Pancreas (tissue), 10 donors: ENCODE measurements at places on chromosomes 4 and X. TPM values are rescaled to one million over a fixed set of nuclear protein-coding genes. Genes with fewer than 3 reads are reported as not detected.

- H3K27me3 ChIP-seq: no peaks in the 10 kb centered on the region
- H3K27ac ChIP-seq: no peak overlapping the region
- no peaks in the 10 kb centered on the region for H3K4me1 ChIP-seq
- no peaks in the 10 kb centered on the region for H3K36me3 ChIP-seq
Observed at GRCh38 chrX:71998836-71999509, 88.3 kb downstream of the NHSL2 start.

DNA sequence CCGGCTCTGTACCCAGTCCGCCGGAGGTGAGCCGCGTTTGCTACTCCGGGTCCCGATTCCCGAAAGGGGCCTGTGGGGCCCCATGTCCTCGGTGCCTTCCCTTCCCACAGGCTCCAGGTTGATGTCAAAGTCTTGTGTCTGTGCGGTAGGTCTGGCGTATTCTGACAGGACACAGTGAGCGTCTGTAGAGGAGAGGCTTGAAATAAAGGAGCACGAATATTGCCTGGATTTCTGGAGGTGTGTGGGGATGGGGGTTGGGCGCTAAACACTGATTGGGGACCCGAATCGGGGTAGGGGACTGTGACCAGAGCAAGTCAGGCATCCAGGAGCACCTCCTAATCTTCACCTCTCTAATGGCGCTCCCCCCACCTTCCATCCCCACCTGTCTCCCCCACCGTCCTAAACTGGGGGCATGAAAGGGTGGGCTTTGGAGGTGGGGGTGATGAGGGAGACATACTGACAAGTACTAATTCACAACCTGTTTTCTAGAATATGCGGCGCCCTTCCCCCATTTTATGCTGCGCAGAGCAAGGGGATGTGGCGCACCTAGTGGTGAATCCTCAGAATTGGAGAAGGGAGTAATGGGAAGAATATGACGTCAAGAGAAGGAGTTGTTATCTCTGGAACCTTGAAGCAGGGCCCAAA, 855 bp downstream of the GPRASP2 start:
- DNase-seq: peak; percentile 67
- no peaks in the 10 kb centered on the region for H3K27me3 ChIP-seq
- peak overlapping the region; percentile 81 for H3K27ac ChIP-seq
- no peaks in the 10 kb centered on the region for H3K36me3 ChIP-seq
- no peaks in the 10 kb centered on the region for H3K4me1 ChIP-seq
- H3K4me3 ChIP-seq: peak overlapping the region; percentile 58

DNA sequence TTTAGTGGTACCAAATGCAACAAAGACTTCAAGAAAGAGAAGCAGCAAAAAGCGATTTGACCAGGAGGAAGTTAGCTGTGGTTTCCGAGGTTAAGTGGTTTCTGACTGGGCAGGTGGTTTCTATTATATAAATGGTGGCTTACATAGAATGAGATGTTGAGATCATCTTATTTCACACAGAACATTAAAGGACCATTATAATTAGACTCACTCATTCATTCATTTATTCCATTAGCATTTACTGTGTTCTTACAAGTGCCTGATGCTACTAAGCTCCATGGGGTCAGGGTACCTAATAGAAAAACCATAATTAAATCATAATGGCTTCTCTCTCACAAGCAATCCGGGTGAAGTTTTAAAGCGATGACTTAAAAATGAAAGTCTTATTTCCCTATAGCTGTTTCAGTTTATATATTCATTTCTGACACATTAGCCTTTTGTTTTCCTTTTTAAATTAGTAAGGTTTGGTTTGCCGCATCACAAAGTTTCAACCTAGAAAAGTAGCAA, 10.6 kb downstream of the TSPAN6 start:
- H3K27ac ChIP-seq: no peak overlapping the region
- no peaks in the 10 kb centered on the region for H3K27me3 ChIP-seq
- no peaks in the 10 kb centered on the region for H3K36me3 ChIP-seq
- H3K4me1 ChIP-seq: no peaks in the 10 kb centered on the region

DNA sequence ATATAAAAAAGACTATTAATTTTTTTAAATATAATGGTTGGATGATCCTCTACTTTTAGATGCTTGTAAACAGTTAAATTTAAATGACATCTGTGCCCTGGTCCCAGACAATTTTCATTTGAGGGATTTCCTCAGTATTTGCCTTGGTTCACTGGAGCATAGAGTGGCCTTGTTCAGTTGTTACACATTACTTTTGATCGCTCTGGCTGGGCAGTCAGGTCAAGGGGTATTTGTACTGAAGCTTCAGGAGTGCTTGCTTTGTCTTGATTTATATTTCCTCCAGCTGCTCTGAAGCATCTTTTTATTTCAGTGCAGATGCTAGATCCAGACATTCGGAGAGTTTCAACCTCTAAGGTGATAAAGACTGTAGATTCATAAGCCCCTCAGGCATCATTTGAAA, 50.0 kb downstream of the COMMD8 start:
- H3K4me3 ChIP-seq: no peak overlapping the region
- no peaks in the 10 kb centered on the region for H3K27me3 ChIP-seq
- H3K27ac ChIP-seq: no peak overlapping the region
- no peak for DNase-seq
- no peaks in the 10 kb centered on the region for H3K36me3 ChIP-seq
- H3K4me1 ChIP-seq: no peaks in the 10 kb centered on the region

GRCh38 chr4:153335665-153336064, 8.8 kb upstream of the MND1 start:
- no peak for DNase-seq
- no peaks in the 10 kb centered on the region for H3K27me3 ChIP-seq
- H3K4me1 ChIP-seq: no peaks in the 10 kb centered on the region
- H3K27ac ChIP-seq: no peak overlapping the region
- no peak overlapping the region for H3K4me3 ChIP-seq

DNA sequence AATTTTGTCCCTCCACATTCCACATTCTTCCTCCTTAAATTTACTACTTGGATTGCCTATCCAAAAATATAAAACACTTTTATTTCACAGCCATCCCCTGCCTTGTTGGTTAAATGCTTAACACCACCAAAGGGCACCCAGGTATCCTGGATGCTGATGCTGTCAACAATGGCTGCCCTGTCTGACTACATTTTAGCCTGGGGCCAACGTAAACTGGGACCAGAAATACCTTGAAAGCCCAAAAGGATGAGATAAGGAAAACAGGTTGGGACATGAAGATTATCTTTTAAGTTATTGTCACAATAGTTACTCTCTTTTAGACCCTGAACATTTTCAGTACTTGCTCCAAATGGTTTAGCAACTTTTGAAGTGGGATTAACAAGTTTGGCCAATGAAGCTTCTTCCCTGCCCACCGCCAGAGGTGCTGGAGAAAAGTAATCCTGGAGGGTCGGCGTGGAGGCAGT, 775 bp upstream of the YIPF6 start:
- H3K4me1 ChIP-seq: no peaks in the 10 kb centered on the region
- H3K36me3 ChIP-seq: no peaks in the 10 kb centered on the region
- DNase-seq: no peak
- H3K27me3 ChIP-seq: no peaks in the 10 kb centered on the region
- H3K27ac ChIP-seq: peak overlapping the region; percentile 93

DNA sequence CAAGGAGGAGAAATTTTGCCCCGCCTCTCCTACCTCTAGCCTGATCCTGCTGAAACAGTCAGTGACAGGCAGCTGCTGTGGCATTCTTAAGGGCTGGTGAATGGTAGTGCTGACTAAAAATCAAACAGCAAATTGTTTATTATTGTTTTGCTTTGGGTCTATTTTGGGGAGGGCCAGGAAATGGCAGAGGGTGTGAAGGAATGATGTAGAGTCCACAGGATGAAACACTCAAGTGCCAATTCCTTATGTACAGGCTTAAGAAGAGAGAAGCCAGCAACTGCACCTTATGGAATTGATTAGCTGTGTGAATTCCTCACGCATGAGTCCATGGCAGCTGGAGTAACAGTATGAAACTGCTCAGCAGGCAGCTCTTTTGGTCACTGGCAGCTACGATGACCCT, 39.7 kb downstream of the VEGFC start:
- H3K4me1 ChIP-seq: no peaks in the 10 kb centered on the region
- no peak for DNase-seq
- no peaks in the 10 kb centered on the region for H3K27me3 ChIP-seq
- no peak overlapping the region for H3K4me3 ChIP-seq

DNA sequence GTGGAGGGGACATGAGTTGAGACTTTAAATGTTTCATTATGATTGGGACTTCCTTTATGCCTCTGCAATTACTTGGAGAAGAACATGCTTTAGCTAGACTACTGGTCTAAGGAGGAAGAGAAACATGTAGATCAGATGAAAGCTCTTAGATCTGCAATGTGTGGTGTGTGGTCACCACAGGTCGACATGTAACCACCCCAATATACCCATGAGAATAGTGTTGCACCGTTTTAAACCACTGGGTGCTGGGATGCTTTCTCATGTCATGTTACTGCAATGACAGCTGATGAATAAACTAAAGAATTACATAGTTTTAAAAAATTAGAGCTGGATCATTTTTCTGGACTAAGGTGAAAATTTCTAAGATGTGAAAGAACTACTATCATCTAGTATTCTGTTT, 1039.7 kb downstream of the RAPGEF2 start:
- H3K36me3 ChIP-seq: no peaks in the 10 kb centered on the region
- no peak overlapping the region for H3K4me3 ChIP-seq
- H3K27me3 ChIP-seq: no peaks in the 10 kb centered on the region
- DNase-seq: no peak

- peaks cover 38% of the 10 kb centered on the region for H3K36me3 ChIP-seq
- DNase-seq: no peak
- no peaks in the 10 kb centered on the region for H3K27me3 ChIP-seq
- H3K4me3 ChIP-seq: no peak overlapping the region
Observed at GRCh38 chr4:87130985-87131703, 89.3 kb downstream of the KLHL8 start.

GRCh38 chr4:7540206-7540605, 105.5 kb upstream of the PSAPL1 start:
- no peak overlapping the region for H3K27ac ChIP-seq
- no peaks in the 10 kb centered on the region for H3K36me3 ChIP-seq
- H3K4me1 ChIP-seq: no peaks in the 10 kb centered on the region
- no peaks in the 10 kb centered on the region for H3K27me3 ChIP-seq
- no peak overlapping the region for H3K4me3 ChIP-seq
- no peak for DNase-seq

DNA sequence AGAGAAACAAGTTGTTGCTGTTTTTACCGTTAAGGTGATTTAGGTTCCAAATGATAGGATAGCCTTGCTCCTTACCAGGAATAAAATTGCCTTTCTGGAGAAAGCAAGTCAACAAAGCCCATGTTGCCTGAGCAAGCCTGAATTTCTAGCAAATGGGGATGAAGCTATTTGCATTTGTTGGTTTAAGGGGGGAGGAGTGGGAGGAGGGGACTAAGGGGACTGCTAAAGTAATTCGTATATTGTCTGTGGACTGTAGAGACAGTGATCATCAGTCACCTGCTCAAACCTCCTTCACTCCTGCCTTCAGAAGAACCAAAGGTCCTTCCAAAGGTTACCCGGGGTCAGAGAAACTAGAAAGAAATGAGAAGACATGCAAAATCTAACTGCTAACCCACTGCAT, 65.8 kb downstream of the SCML2 start:
- H3K27ac ChIP-seq: no peak overlapping the region
- H3K4me1 ChIP-seq: no peaks in the 10 kb centered on the region
- no peaks in the 10 kb centered on the region for H3K36me3 ChIP-seq
- H3K27me3 ChIP-seq: no peaks in the 10 kb centered on the region

DNA sequence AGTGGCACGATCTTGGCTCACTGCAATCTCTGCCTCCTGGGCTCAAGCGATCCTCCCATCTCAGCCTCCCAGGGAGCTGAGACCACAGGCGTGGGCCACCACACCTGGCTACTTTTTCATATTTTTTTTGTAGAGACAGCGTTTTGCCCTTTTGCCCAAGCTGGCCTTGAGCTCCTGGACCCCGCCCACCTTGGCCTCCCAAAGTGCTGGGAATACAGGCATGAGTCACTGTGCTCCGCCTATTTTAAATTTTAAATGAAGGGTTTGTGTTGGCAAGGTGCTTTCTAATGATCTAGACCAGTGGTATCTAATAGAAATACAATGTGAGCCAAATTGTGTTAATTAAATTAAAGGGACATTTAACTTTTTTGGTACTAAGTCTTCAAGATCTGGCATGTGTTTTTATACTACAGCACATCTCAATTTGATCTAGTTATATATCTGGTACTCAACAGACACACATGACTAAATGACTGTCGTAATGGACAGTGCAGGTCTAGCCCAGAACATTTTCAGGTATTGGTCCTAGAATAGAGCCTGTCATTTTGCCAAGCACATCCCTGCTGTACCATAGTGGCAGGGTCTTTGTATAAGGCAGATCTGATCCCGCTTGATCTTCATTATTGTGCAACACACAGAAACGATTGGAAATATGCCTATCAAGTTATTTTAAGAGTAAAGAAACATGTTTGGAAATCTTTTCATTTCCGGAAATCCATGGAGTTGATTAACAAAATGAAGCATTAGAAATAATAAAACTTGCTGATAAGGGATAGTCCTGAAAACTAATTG, 7.3 kb downstream of the PGK1 start:
- no peaks in the 10 kb centered on the region for H3K27me3 ChIP-seq
- no peak overlapping the region for H3K27ac ChIP-seq
- peaks cover 7% of the 10 kb centered on the region for H3K36me3 ChIP-seq
- H3K4me3 ChIP-seq: no peak overlapping the region
- DNase-seq: peak; percentile 21
- H3K4me1 ChIP-seq: peaks cover 5% of the 10 kb centered on the region

The GATA1 gene
- not detected for total RNA-seq

The SLC10A6 gene
- 0.63 TPM for total RNA-seq

The SPANXN3 gene
- total RNA-seq: not detected

The TLR10 gene
- total RNA-seq: 0.37 TPM

The HSFX2 gene
- total RNA-seq: not detected

The NUP62CL gene
- total RNA-seq: 3.9 TPM
